ENCODE measurements at places on chromosomes 4 and X.

GRCh38 chr4:26039639-26040359, 125.8 kb downstream of the SMIM20 start:
- DNase-seq: no peak

- no peak for DNase-seq
Measured at GRCh38 chr4:22678940-22679854, 13.5 kb upstream of the GBA3 start.

DNA sequence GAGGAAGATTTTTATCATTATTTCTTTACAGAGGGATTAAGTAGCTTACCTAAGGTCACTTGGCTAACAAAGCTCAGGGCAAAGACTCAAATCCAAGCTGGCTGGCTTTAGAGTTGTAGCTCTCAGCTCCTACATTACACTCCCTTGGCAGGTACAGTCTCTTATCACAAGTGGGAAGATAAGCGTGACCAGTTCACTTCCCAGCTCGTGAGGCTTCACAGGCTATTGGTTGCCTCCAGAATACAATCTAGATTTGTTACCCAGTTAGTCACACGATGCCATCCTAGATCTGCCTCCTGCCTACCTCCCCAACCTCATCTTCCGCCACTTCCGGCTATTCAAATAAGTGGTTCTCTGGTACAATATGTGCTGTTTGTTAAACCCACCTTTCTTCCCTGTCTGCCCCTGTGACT, 3.7 kb downstream of the MMRN1 start:
- DNase-seq: no peak

DNA sequence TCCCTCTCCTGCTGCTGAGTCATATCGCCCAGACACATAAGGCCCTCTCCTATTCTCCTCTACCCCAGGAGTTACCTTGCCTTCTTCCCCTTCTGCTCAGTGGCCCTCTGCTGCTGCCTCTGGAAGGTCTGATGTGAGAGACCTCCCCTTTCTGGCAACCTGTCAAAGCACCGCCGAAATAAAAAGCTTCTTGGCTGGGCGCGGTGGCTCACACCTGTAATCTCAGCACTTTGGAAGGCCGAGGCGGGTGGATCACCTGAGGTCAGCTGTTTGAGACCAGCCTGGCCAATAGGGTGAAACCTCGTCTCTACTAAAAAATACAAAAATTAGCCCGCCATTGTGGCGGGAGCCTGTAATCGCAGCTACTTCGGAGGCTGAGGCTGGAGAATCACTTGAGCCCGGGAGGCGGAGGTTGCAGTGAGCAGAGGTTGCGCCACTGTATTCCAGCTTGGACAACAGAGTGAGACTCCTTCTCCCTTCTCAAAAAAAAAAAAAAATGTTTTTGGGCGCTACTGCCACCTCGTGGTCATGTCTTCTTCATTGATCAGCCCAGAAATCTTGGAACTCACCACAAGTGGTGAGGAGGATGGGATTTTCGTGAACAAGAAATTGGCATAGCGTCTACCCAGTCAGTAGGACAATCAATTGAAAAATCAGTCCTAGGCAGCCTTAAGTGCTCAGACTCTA, 8.6 kb upstream of the ZXDA start:
- peak; percentile 13 for DNase-seq

DNA sequence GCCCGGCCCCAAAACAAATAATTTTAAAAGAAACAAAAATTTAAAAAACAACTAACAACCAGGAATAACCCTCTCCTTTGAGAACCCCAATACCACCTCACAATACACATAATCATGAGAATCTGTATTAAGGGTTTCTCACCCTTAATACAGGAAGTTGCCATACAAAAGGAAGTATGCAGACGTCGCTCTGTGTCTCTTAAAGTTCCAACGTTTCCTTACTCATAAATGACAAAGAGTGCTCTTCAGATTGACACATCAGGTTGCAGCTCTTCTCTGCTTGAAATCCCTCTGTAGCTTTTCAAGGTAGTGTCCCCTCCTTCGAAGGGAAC, 73.9 kb upstream of the IRF2 start:
- no peak for DNase-seq

DNA sequence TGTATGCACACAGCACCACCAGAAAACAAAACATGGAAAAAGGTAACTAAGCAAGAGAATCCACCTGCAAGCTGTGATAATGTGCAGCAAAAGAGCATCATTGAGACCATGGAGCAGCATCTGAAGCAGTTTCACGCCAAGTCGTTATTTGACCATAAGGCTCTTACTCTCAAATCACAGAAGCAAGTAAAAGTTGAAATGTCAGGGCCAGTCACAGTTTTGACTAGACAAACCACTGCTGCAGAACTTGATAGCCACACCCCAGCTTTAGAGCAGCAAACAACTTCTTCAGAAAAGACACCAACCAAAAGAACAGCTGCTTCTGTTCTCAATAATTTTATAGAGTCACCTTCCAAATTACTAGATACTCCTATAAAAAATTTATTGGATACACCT, 90.2 kb downstream of the TET2 start:
- no peak for DNase-seq

- DNase-seq: no peak
Measured at GRCh38 chrX:95290455-95290854, 1394.2 kb upstream of the DIAPH2 start.

- DNase-seq: no peak
Measured at GRCh38 chr4:36919721-36920120, 324.8 kb upstream of the NWD2 start.
